ENCODE measurements at places on chromosomes 13 and 19.

DNA sequence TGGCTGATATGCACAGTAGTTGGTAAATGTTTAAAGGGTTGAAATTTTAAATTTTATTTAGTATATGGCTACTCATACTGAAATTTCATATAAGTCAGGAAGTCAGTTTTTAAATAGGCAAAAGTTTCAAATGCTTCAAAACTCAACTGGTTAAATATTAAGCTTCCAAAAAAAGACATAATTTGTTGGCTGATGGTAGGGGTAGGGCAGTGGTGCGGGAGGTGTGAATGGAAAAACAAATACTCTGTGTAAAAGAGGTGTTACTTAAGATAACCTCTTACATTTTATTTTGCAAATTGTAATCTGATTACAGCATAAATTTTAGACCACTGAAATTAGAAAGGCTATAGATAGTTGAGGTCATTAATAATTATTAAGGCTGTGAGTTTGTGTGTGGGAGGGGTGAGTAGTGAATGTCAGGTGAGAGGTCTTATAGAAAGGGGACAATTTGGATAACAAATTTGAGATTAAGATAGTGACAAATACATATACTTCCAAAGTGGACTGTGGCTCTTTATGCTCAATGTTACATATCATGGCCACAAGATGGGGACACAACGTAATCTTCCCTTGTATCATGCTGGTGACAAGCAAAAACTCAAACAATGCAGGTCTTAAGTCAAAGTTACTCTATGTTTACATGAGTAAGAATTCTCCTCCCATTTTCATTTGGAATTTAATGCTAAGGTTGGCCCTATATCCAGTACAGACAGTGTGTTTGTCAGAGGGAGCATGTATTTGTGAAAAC lies 36.6 kb upstream of the OXGR1 start:
- no peak for DNase-seq
- no peak overlapping the region for H3K27ac ChIP-seq
- H3K27me3 ChIP-seq: peaks cover 27% of the 10 kb centered on the region
- H3K4me3 ChIP-seq: no peak overlapping the region
- H3K36me3 ChIP-seq: no peaks in the 10 kb centered on the region

- no peaks in the 10 kb centered on the region for H3K4me1 ChIP-seq
- H3K27me3 ChIP-seq: peaks cover 10% of the 10 kb centered on the region
- H3K4me3 ChIP-seq: no peak overlapping the region
- no peak overlapping the region for H3K27ac ChIP-seq
- no peaks in the 10 kb centered on the region for H3K36me3 ChIP-seq
- DNase-seq: no peak
Observed at GRCh38 chr13:29480893-29481525, 114.5 kb downstream of the SLC7A1 start.

GRCh38 chr13:42064966-42065365 lies 16.5 kb downstream of the DGKH start:
- H3K4me3 ChIP-seq: no peak overlapping the region
- H3K36me3 ChIP-seq: peaks cover 7% of the 10 kb centered on the region
- no peak overlapping the region for H3K27ac ChIP-seq
- no peak for DNase-seq
- H3K27me3 ChIP-seq: no peaks in the 10 kb centered on the region

- no peak overlapping the region for H3K27ac ChIP-seq
- no peak for DNase-seq
- H3K4me3 ChIP-seq: no peak overlapping the region
- peaks cover 5% of the 10 kb centered on the region for H3K27me3 ChIP-seq
- no peaks in the 10 kb centered on the region for H3K4me1 ChIP-seq
Observed at GRCh38 chr19:33960566-33960965, 163.9 kb downstream of the KCTD15 start.

DNA sequence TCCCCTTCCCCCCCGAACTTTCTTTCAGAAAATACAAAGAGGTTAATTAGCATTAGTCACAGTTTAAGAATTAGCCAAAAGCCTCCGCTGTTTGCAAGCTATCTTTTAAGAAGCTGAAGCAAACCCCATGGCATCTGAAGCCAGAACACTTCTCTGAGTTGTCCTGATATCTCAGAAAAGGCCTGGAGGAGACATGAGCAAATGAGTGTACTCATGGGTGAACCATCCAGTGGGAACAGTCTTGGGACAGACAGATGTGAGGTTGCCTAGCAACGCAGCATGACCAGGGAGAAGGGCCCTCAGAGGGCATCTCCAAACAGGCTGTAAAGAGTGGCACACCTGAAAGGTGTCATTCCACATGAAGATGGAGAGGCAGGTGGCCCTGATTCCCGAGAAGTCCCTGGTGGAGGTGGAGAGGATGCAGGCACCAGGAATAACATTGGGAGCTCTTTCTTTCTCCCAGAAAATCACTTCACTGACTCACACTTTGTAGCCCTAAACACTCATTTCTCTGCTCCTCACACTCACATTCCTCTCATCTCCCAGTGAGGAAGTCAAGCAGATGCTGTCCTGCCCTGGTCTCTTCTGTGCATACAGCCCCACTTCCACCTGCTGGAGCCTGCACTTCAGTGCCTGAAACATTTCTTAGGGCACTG lies 87.0 kb upstream of the TSHZ3 start:
- H3K4me3 ChIP-seq: no peak overlapping the region
- no peak for DNase-seq
- no peaks in the 10 kb centered on the region for H3K4me1 ChIP-seq

DNA sequence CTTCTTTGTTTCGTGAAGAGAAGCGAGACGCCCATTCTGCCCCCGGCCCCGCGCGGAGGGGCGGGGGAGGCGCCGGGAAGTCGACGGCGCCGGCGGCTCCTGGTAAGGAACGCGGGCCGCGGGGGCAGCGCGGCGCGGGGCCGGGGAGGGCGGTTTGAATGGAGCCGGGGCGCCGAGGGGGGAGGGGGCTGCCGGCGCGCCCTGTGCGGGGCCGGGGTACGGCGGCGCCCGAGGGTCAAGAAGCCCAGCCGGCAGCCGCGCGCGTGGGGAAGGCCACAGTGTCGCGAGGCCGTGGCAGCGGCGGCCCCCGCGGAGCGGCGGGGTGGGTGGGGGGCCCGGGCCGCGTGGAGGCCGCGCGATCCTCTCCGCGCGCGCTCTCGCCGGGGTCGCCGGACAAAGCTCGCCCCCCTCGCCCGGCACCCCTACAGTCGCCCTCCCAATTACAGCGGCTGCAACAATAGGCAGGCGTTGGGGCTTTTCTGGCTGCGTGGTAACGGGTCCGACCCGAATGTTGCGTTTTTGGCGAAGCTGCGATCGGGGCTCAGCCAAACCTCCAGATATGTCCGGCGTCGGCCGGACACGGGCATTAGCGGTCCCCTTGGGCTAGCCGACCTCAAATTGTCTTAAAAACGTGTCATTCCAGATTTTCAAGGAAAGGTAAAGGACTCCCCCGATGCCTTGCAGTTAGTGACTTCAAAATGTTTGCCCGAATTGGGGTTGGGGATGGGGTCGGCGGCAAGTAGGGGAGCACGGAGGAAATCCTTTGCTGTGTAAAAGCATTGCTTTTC lies 437 bp downstream of the SMARCA4 start:
- DNase-seq: peak; percentile 80
- peak overlapping the region; percentile 93 for H3K4me3 ChIP-seq
- H3K36me3 ChIP-seq: peaks cover 2% of the 10 kb centered on the region
- H3K4me1 ChIP-seq: peaks cover 50% of the 10 kb centered on the region

DNA sequence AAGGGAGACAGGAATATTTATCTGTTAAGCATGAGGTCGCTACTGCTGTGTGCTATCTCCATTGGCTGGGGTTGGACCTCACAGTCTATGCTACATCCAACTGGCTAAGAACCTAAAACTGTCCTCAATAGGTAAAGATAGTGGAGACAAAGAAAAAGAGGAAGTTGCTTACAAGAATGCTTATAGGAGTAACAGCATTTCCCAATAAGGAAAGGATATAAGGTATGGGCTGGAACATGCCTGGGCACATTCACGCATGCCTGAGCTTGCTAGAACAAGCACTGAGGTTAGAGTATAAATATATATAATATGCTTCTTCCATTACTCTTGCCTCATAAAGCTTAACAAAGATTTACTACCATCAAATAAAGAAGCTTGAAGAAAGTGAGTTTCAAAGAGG lies 47.9 kb upstream of the CEACAM21 start:
- peak overlapping the region; percentile 26 for H3K27ac ChIP-seq
- DNase-seq: no peak
- peaks cover 61% of the 10 kb centered on the region for H3K4me1 ChIP-seq
- H3K36me3 ChIP-seq: peaks cover 26% of the 10 kb centered on the region

- H3K4me1 ChIP-seq: no peaks in the 10 kb centered on the region
- no peak overlapping the region for H3K27ac ChIP-seq
- no peaks in the 10 kb centered on the region for H3K27me3 ChIP-seq
- no peak overlapping the region for H3K4me3 ChIP-seq
Observed at GRCh38 chr13:60112771-60113170, 51.0 kb downstream of the DIAPH3 start.

GRCh38 chr13:51944428-51944827 lies 66.8 kb downstream of the ATP7B start:
- no peak overlapping the region for H3K27ac ChIP-seq
- no peaks in the 10 kb centered on the region for H3K27me3 ChIP-seq
- DNase-seq: no peak
- H3K36me3 ChIP-seq: no peaks in the 10 kb centered on the region

DNA sequence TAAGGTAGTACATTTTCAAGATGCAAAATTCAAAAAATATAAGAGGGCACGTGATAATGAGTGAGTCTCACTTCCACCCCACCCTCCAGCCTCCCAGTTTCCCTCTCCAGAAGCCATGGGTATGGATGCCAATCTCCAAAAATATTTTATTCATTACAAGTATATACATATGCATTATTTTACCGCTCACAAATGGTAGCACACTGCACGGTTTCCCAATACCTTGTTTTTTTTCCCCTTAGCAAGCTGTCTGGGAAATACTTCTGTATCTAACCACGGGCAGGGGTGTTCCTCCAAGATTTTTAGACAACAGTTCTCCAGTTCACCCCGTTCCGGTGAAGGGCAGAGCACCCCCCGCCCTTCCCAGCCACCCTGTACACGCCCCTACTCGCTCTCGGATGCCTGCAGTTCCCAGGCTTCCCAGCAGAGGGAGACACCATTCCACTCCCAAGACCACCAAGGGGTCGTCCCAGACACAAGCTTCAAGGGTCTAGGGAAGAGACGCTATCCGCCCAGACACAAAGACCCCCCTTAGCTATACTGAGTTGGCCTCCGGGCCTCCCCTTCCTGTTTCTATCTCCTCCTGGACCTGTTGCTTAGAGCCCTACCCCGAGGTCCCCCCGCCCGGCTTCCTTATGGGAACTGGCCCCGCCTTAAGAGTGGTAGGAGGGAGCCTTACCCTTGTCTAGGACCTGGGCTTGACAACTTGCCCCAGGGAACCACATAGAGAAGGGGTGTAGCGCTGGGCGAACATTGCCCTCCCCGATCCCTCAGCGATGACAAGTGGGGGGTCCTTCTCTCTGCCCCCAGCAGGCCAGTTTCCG lies 1.1 kb upstream of the FXYD3 start:
- peak; percentile 78 for DNase-seq
- H3K4me3 ChIP-seq: peak overlapping the region; percentile 51
- no peak overlapping the region for H3K27ac ChIP-seq
- H3K4me1 ChIP-seq: peaks cover 7% of the 10 kb centered on the region
- H3K27me3 ChIP-seq: no peaks in the 10 kb centered on the region

- no peak overlapping the region for H3K27ac ChIP-seq
- no peak overlapping the region for H3K4me3 ChIP-seq
- no peaks in the 10 kb centered on the region for H3K4me1 ChIP-seq
- H3K27me3 ChIP-seq: no peaks in the 10 kb centered on the region
- DNase-seq: no peak
Observed at GRCh38 chr13:40410315-40410714, 256.1 kb downstream of the FOXO1 start.

All from activated T-cell treated with anti-CD3 and anti-CD28 coated beads, Interleukin-2, amount 50 U/mL, for 72 hours (primary cell).